ENCODE measurements at places on chromosomes 7 and 10.

DNA sequence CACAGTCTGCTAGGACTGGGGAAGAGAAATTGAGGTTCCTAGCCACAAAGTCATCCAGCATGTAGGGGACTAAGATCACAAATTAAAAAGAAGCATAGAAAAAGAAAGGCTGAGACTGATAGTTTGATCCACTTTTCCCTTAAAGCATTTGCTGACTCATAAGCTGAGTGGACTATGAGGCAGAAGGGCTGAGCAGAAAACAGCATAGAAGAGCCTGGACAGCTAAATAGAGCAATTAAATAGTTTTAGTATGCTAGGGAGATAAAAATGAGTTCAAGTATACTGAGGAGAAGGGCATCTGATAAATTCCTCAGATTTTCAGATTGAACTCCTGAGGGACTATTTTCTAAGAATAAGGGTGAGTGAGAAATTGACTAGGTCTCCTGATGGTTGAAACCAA lies 155.9 kb upstream of the EGR2 start:
- no peak for DNase-seq

DNA sequence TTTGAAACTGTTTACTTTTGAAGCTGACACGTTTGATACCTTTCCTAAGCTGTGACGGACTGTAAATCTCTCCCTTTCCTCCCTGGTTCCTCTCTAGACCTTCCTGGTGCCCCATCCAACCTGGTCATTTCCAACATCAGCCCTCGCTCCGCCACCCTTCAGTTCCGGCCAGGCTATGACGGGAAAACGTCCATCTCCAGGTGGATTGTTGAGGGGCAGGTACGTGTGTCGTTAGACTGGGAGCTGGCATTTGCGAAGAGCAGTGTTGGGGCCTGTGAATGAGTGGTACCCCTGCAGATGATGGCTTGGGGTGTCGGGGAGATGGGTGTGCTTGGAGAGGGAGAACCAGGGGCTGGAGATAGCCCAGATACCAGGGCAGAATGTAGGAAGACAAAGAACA lies 602.7 kb upstream of the FOXK1 start:
- no peak for DNase-seq

GRCh38 chr7:37201003-37201875 lies 247.4 kb downstream of the ELMO1 start:
- DNase-seq = peak; percentile 83

- DNase-seq = no peak
Measured at GRCh38 chr10:28728366-28728765, 51.0 kb downstream of the BAMBI start.

GRCh38 chr7:30062587-30062986 lies 34.4 kb downstream of the PLEKHA8 start:
- no peak for DNase-seq

GRCh38 chr10:104518891-104519290 lies 122.2 kb upstream of the SORCS3 start:
- no peak for DNase-seq

DNA sequence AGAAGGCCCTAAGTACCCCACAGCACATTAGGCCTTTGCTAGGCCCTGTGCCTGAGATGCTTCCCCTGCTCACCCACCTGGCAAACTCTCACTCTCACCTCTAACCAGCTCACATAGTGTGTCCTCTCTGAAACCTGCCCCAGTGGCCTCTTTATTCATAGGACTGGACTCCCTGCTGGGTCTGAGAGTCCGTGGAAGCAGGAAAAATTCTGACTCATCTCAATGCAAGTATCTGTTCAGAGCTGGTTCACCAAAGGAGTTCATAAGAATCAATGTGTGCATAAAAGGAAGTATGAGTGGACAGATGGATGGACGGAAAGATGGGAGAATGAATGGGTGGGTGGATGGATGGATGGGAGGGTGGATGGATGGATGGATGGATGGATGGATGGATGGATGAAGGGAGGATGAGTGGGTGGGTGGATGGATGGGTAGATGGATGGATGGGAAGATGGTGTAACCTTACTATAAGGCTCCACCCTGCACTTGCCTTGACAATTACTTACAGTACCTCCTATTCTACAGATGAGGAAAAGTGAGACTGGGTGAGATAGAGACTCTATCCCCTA lies 111.2 kb upstream of the ZMIZ1 start:
- DNase-seq = no peak
